ENCODE measurements at places on chromosomes 16 and 17.

GRCh38 chr17:31413081-31413799 lies 21.8 kb downstream of the RAB11FIP4 start:
- no peak for DNase-seq

GRCh38 chr17:48561884-48562810 lies 16.0 kb downstream of the HOXB4 start:
- DNase-seq, result no peak

GRCh38 chr16:27222249-27223225 lies 19.2 kb downstream of the KDM8 start:
- DNase-seq, result no peak

- DNase-seq, result no peak
Observed at GRCh38 chr16:11679250-11679649, 11.0 kb downstream of the SNN start.

- no peak for DNase-seq
Observed at GRCh38 chr17:17874478-17874877, 37.7 kb upstream of the SREBF1 start.

DNA sequence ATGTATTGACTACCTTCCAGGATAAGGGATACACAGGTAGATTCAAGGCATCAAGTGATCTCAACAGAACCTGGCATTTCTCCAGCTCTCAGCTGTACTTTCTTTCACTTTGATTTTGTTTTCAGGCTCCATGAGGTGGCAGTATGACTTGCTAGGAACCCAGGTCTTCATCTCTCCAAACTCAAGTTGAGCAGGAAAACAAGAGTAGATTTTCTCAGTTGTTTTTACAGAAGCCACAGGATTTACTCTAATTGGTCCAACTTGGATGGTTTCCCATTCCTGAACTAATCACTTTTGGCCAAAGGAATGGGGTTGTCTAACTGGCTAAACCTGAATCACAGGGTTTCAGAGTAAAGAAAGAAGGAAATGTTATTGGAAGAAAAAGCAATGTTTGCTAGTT lies 146.6 kb downstream of the TRIM37 start:
- no peak for DNase-seq

Data from activated CD4-positive, CD25-positive, alpha-beta regulatory T cell treated with anti-CD3 and anti-CD28 coated beads, Interleukin-2, amount 50 U/mL, for 72 hours (primary cell).